Fibroblast of lung (primary cell): ENCODE measurements at places on chromosomes 6 and 20.

DNA sequence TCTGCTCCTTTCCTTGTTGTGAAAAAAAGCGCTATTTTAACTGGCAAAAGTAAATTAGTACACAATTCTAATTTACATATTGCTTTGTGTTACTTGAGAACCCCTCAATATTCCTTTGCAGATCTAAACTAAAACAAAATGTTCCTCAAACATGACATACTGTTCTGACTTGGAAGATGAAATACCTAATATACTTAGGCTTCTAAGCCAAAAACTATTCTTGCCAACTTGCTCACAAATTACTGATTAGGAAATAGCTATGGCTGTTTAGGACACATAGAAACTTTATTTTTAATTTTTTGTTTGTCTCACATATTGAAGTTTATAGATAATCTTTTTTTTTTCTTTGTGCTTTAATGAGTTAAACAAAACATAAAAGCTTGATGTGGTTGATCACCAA, 542.2 kb downstream of the GRIK2 start:
- peak; percentile 1 for DNase-seq

DNA sequence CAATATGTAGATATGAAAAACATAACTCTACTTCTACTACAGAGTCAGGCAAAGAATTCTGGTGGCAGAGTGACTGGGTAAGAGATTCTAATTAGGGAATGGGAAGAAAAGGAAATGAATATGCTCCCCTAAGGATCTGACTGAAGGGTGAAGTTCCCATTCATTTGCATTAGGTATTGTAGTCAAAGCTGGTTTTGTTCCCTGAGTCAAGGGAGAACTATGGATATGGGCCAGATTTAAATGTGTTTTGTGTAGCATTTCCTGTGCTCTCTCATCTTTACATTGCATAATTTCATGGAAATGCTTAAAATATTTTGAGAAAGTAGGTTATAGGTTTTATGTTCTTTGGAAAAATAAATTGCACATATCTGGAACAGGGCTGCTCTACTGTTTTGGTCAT, 299.7 kb downstream of the BTBD3 start:
- DNase-seq = no peak

GRCh38 chr6:24719125-24719971, at the start of gene C6orf62:
TSS of gene C6orf62 (minus strand) at chr6:24719154. CDS start at chr6:24718668, 486 bp downstream.
- no peak for DNase-seq

- DNase-seq = no peak
Observed at GRCh38 chr6:41519305-41519744, 26.9 kb upstream of the FOXP4 start.

GRCh38 chr20:23349338-23350195, 1.0 kb upstream of the NXT1 start:
- DNase-seq = no peak

DNA sequence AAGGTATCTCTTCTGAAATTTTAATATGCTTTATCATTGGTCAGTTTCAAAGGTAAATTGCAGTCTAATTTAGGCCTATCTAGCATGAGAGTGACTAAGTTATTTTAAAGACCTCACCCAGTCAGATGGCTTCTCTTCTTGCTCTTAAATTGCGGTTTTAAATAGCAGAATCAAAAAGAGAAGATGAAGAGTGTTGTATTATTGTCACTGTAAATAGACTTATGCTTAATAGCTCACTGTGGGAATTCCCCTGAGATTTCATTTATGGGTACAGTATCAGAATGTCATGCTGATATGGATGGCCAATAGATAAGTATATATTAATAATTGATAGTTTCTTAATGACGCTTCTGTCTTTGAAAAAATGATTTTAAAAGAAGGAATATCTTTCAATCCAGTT, 35.7 kb downstream of the AIG1 start:
- DNase-seq = no peak

- peak; percentile 93 for DNase-seq
Observed at GRCh38 chr6:36853325-36853724, 14.1 kb upstream of the CPNE5 start.

DNA sequence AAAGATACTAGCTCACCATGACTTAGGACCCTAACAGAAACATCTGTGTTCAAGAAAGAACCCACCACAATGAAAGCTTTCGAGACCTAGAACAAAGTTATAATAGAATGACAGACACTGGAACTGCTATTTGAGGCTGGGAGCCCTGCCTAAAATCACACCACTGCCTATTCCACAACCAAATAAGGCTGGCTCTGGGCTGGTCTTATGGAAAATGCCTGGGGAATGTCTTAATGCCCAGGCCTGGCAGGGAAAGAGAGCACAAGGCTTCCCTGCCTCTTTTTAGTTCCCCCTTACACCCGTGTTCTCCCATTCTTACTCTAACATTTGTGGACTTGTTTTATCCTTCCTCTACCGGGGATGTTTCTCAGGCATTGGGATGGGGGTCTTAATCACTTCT, 5.6 kb upstream of the METTL24 start:
- no peak for DNase-seq
